ENCODE measurements at places on chromosomes 12 and 14. TPM values are rescaled to one million over a fixed set of nuclear protein-coding genes. Genes with fewer than 3 reads are reported as not detected.

GRCh38 chr12:114448618-114448933, 42.6 kb upstream of the TBX5 start:
- no peak for DNase-seq

DNA sequence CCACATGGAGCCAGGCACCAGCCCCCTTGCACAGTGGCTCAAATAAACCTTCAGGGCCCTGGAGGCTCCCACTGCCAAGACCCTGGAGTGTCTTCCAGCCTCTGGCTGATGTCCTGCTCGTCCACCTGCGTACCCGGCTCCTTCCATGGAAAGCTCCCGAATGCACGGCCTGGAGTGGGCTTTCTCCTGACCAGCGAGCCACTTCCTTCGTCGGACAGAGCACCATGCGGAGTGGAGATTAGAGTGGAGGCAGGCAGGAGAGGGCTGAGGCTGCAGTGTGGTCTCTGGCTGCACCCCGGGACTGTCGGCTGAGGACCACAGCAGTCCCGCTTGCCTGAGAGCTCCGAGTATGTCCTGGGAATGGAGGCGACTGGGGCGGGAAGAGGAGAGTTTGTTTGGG, 93.7 kb upstream of the SFSWAP start:
- DNase-seq = no peak

DNA sequence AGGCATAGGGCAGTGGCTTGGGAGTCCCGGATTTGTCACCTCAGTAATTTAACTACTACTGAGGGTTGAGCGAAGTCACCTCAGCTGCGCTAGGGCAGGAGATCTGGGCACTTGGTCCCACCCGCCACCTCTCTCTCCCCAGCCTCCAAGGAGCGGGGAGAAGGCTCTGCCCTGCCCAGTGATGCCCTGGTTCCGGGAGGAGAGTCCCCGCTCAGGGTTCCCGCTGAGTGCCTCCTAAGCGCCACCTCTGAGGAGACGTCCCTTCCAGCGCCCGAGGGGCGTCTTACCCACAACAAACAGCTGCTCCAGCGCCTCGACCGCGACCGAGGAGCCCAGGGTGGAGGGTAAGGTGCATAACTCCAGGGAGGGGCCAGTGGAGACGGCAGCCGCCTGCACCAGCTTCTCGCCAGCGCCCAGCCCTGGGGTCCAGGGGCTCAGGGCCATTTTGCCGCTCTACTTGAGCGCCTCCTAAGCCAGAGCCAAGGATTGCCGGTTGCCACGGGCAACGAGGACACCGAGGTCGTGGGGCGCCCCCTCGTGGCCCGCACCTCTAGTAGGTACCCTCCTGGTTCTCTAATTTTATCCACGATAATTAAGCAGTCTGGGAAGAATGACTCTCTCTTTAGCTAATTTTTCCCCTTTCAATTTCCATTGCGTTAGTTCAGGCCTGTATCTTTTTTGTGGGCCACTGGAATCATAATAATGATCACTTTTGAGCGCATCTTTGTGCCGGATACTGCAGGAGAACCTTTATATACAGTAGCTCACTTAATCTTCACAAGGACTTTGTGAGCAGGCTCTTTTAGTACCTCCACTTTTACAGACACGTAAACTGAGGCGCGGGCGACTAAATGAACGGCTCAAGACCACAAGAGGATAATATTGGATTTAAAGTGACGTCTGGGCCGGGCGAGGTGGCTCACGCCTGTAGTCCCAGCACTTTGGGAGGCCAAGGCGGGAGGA, at the start of gene CCDC175:
CCDC175 (minus strand) TSS at position 481 of the 963 bp plus-strand sequence; CDS start at position 444, 37 bp downstream.
- peak; percentile 93 for DNase-seq

- DNase-seq = no peak
These were observed 1.1 kb downstream of the LGALS3 start for GRCh38 chr14:55130196-55130550.

CCDC92 gene
- total RNA-seq = 58.2 TPM

ERP27 gene
- total RNA-seq = 0.19 TPM

COX8C gene
- total RNA-seq = 0.51 TPM

NEMP1 gene
- 3.3 TPM for total RNA-seq

TAS2R9 gene
- total RNA-seq = not detected

CEP170B gene
- total RNA-seq = 10.5 TPM

Measured in Right ventricle myocardium inferior (tissue), 1 donor.